ENCODE measurements at places on chromosomes 3 and 15.

- H3K36me3 ChIP-seq = no peaks in the 10 kb centered on the region
- no peaks in the 10 kb centered on the region for H3K4me1 ChIP-seq
- H3K27ac ChIP-seq = no peak overlapping the region
- DNase-seq = no peak
- no peaks in the 10 kb centered on the region for H3K27me3 ChIP-seq
- H3K4me3 ChIP-seq = no peak overlapping the region
Measured at GRCh38 chr15:88591384-88591783, 29.8 kb upstream of the AEN start.

- H3K27me3 ChIP-seq = no peaks in the 10 kb centered on the region
- H3K27ac ChIP-seq = peak overlapping the region; percentile 8
- H3K4me1 ChIP-seq = peaks cover 13% of the 10 kb centered on the region
Measured at GRCh38 chr3:168540726-168541125, 445.0 kb upstream of the GOLIM4 start.

- no peaks in the 10 kb centered on the region for H3K36me3 ChIP-seq
- H3K4me1 ChIP-seq = peaks cover 5% of the 10 kb centered on the region
- no peak for DNase-seq
Measured at GRCh38 chr3:48845170-48845569, 2.5 kb downstream of the PRKAR2A start.

GRCh38 chr3:52786330-52787215, 8.0 kb upstream of the ITIH3 start:
- H3K27ac ChIP-seq = peak overlapping the region; percentile 24
- H3K4me3 ChIP-seq = no peak overlapping the region

DNA sequence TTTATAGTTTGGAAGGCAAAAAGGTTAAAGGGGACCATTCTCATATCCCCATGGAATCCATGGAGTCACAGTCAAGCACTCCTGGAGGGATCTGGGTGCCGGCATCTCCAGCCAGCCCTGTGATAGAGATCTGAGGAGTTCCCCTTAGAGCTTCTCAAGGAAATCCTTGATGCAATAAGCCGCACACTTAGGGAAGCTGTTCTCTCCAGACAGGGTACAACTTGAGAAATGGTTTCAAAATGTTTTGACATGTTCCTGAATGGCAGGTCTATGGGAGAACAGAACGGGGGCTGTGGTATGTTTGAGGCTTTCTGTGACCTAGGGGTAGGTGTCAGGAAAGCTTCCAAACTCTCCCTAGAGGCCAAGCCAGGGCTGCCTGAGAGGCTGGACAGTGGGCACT, 292.9 kb downstream of the TLE3 start:
- peaks cover 61% of the 10 kb centered on the region for H3K27me3 ChIP-seq
- H3K4me3 ChIP-seq = no peak overlapping the region
- H3K4me1 ChIP-seq = no peaks in the 10 kb centered on the region
- H3K36me3 ChIP-seq = no peaks in the 10 kb centered on the region
- H3K27ac ChIP-seq = no peak overlapping the region

- H3K4me1 ChIP-seq = no peaks in the 10 kb centered on the region
- peaks cover 4% of the 10 kb centered on the region for H3K27me3 ChIP-seq
- H3K36me3 ChIP-seq = no peaks in the 10 kb centered on the region
- no peak for DNase-seq
- H3K4me3 ChIP-seq = no peak overlapping the region
Measured at GRCh38 chr3:127053979-127054378, 71.1 kb downstream of the PLXNA1 start.

GRCh38 chr15:73993211-73993994, 1.1 kb upstream of the PML start:
- H3K27me3 ChIP-seq = no peaks in the 10 kb centered on the region
- H3K4me1 ChIP-seq = peaks cover 16% of the 10 kb centered on the region
- peak overlapping the region; percentile 94 for H3K4me3 ChIP-seq
- H3K27ac ChIP-seq = no peak overlapping the region

- no peak overlapping the region for H3K4me3 ChIP-seq
- H3K27me3 ChIP-seq = no peaks in the 10 kb centered on the region
- H3K36me3 ChIP-seq = peaks cover 45% of the 10 kb centered on the region
- H3K27ac ChIP-seq = no peak overlapping the region
- no peak for DNase-seq
- H3K4me1 ChIP-seq = peaks cover 1% of the 10 kb centered on the region
Measured at GRCh38 chr15:67652586-67652985, 110.1 kb downstream of the MAP2K5 start.

DNA sequence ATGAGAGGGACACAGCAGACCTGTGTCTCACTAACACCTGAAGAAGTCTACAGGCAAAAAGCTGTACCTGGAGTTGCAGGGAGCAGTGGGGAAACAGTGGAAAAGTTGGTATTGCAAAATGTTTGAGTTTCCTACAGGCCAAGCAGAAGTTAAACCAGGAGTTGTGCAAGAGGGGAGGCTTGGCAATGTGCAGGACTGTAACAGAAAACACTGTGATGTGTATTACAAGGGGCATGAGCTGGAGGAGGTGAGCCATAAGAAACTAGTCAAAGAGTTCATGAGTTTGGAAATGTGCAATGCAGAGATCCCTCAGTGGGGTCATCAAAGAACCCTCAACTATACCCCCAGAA, 47.1 kb upstream of the SERPINI2 start:
- H3K27ac ChIP-seq = no peak overlapping the region
- no peak for DNase-seq
- H3K36me3 ChIP-seq = peaks cover 3% of the 10 kb centered on the region
- H3K4me1 ChIP-seq = no peaks in the 10 kb centered on the region
- H3K4me3 ChIP-seq = no peak overlapping the region

DNA sequence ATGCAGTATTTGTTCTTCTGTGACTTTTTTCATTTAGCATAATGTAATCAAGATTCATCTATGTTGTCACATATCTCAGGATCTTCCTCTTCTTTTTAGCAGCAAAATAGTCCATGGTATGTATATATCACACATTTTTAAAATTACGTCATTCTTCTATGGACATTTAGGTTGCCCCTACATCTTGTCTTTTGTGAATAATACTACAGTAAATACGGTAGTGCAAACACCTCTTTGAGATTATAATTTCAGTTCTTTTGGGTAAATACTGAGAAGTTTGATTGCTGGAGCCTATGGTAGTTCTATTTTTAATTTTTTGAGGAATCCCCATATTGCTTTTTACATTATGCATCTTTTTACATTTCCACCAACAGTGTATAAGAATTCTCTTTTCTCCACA, 1174.9 kb downstream of the NSUN3 start:
- H3K27ac ChIP-seq = no peak overlapping the region
- H3K4me1 ChIP-seq = peaks cover 8% of the 10 kb centered on the region
- no peaks in the 10 kb centered on the region for H3K36me3 ChIP-seq
- no peaks in the 10 kb centered on the region for H3K27me3 ChIP-seq

DNA sequence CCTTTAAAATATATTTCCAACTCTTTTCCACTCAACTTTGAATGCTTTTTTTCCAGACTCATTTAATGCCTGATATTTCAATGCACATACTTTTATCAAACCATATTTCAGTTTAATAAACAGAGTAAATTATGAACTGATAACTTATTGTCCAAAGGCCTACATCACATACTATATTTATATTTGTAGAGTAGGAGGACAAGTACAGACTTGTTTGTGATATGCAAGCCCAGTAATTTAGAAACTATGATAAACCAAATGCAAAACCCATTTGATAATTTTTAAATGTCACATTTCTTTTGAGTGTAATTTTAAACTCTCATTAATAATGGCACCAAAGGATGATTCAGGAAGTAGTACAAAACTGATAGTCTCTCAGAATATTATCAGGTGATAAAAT, 3.3 kb downstream of the RFX7 start:
- no peak overlapping the region for H3K4me3 ChIP-seq
- no peaks in the 10 kb centered on the region for H3K27me3 ChIP-seq
- H3K36me3 ChIP-seq = peaks cover 11% of the 10 kb centered on the region
- H3K27ac ChIP-seq = no peak overlapping the region
- H3K4me1 ChIP-seq = peaks cover 15% of the 10 kb centered on the region

DNA sequence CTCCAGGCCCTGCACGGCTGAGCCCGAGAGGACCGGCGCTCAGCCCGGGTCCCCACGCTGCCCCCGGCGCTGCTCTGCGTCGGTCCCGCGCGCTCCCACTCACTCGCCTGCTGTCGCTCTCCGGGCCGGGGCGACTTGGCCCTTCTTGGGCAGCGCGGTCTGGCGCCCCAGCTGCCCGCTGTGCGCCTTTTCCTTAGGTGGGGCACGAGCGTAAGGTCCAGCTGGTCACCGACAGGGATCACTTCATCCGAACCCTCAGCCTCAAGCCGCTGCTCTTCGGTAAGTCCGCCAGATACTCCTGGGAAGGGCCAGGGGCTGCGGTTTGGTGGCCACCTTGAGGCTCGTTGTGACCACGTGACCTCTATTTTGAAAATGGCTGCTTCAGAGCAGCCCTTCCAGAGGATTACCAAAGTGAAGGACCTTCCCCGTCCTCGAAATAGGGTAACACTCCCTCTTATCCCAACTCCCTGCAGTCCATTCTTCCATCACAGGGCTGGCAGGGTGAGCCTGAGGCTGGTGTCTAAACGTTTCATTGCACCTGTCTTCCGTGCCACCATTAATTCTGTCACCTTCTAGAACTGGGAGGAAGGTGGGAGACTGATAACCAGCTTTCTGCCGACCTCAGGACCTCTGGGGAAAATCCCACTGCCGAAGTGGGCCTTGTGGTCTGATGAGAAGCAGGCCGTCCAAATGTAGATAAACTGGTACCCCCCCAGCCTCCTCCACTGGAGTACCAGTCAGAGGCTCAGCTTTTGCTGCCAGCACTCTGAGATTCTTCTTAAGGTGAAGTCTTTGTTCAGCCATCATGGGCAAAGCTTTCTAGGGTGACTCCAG, 812 bp downstream of the P4HTM start:
- H3K4me3 ChIP-seq = peak overlapping the region; percentile 89
- H3K27me3 ChIP-seq = peaks cover 25% of the 10 kb centered on the region
- DNase-seq = no peak
- peaks cover 17% of the 10 kb centered on the region for H3K36me3 ChIP-seq
- H3K27ac ChIP-seq = peak overlapping the region; percentile 96
- H3K4me1 ChIP-seq = peaks cover 20% of the 10 kb centered on the region

DNA sequence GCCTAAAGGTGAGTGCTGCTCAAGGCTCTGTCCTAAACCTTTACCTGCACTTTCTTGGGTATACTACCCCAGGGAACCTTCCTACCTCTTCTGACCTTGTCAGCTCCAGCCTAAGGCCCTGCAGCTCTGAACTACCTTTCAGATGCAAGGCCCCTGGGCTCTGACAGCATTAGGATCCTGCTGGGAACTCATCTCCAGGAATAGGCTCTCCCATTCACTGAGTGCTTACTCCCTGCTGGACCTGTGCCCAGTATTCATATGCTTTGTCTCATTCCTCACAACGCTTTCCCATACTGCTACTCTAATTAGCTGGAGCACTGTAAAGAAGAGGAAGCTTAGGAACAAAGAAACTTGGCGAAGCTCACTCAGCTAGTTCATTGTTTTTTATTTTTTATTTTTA, 53.8 kb upstream of the RAB6B start:
- peaks cover 4% of the 10 kb centered on the region for H3K4me1 ChIP-seq
- DNase-seq = no peak
- no peak overlapping the region for H3K27ac ChIP-seq
- no peaks in the 10 kb centered on the region for H3K27me3 ChIP-seq

DNA sequence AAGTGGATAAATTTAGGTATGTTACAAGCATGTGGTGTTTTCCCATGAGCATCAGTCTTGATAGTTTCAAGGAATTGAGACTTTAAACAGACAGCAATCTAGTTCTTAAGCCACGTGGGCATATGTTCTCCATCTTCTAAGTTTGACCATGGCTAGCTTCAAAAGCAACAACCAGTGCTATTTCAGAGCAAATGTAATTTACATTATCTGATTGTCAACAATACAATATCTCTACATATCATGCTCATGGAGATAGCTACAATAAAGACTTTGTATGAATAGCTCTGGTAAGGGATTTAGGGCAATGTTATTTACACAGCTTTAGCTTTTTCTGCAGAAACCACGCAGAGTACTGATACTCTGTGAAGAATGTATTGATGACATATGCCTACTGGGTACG, 38.8 kb upstream of the PDZRN3 start:
- no peak overlapping the region for H3K4me3 ChIP-seq
- H3K36me3 ChIP-seq = no peaks in the 10 kb centered on the region
- peaks cover 6% of the 10 kb centered on the region for H3K27me3 ChIP-seq
- peaks cover 9% of the 10 kb centered on the region for H3K4me1 ChIP-seq
- DNase-seq = no peak
